HuH-7 (cell line): ENCODE measurements at places on chromosomes 3 and 15.

DNA sequence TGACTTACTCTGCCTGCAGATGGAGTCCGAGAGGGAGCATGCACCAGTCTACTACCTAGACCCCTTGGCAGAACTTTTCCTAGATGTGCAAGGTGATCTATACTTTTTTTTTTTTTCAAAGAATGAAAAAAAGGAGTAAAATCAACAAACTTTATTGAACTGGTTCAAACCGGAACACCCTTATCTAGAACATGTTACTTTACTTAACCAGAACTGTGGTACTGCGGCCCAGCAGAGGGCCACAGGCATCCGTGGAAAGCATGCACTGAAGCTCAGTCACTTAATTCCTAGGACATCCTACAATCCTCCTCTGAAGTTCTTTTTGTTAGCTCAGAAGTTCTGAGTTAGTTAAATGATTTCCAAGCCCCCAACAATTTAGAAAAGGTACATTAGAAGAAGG is 21.6 kb downstream of the CHAC1 start:
- DNase-seq, result no peak

GRCh38 chr3:129278966-129279906 is 566 bp downstream of the HMCES start:
- peak; percentile 39 for DNase-seq

- no peak for DNase-seq
Observed at GRCh38 chr3:61250784-61251173, 473 bp downstream of the FHIT start.

DNA sequence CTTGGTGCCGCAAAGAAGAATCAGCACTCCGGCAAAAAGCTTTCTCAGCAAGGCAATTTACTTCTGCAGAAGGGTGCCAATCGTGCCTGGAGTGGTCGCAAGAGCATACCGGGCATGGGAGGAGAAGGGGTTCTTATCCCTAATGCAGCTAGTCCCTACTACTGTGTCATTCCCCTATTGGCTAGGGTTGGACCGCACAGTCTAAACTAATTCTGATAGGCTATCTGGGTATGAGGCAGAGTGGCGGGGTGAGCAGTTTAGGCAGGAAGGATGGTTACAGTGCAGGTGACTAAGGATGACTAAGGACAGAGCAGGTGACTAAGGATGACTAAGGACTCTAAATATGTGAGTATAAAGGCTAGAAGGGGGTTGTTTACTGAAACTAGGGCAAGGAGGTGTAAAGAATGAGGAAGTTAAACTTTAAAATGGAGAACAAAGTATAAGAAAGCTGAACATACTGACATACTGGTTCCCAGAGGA is 52.9 kb downstream of the PGBD4 start:
- no peak for DNase-seq

GRCh38 chr3:141275973-141276372 is 44.3 kb downstream of the PXYLP1 start:
- peak; percentile 14 for DNase-seq

DNA sequence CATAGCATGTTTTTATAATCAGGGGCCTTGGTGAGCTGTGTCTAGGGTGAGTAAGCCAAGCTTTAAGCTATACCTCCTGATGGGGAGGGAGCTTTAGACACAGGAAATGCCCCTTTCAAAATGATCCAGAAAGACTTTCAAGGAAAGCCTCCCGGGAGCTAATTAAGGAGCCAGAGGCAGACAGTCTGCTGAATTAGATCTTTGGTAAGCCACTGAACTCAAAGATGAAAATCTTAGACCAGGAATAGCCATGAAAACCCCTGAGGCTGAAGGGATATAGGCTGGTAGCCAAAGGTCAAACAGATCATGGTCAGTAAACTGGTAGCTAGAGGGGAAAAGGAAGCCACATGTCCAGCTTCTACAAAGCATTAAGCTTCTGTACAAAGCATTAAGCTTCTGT is 42.7 kb upstream of the GAP43 start:
- DNase-seq, result no peak

GRCh38 chr3:99246010-99246654 is 344.6 kb upstream of the DCBLD2 start:
- no peak for DNase-seq

DNA sequence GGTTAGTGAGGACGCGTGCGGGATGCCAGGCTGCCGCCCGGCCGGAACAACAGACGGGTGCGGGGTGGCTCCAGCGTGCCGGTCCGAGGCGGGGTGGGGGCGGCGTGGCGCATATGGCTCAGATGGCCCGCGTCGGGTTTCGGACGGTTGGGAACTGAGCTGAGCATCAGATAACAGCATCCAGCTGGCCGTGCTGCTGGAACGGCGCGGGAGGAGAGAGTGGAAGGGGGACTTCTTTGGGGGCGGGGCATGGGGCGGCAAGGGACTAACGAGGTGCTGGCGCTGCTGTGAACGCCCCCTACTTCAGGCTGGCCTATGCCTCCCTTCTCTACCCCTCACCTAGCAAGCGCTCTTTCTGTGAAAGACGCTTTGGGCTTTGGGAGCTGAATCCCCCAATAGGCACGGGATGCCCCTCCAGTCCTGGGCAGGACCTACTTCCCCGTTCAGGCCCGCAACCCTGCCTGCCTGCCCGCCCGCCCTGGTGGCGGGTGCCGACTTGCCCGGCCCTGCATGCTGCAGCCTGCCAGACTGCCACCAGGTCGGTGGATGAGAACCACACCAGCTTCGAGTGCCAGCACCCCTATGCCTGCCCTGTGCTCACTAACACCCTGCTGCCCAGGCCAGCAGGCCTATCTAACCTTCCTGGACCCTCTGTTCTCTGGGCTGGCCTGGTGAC is 542 bp downstream of the INKA1 start:
- DNase-seq, result no peak

GRCh38 chr15:100725121-100726069 is 123.0 kb downstream of the ASB7 start:
- no peak for DNase-seq

- no peak for DNase-seq
Observed at GRCh38 chr3:104575634-104576033, 791.1 kb upstream of the ALCAM start.

DNA sequence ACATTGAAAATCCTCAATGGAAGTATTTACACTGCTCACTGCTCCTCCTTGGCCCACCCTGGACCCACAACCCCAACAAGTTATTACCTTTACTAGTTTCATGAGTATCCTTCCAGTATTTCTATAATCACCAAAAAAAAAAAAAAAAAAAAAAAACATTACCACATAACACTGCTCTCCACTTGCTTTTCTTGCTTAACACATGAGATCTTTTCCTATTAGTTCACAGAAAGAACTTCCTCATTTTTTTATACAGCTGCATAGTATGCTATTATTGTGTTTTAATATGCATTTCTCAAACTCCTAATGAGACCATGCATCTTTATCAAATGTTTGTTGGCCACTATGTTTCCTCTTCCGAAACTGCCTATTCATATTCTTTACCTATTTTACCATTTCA is 14.6 kb downstream of the GABPB1 start:
- no peak for DNase-seq

DNA sequence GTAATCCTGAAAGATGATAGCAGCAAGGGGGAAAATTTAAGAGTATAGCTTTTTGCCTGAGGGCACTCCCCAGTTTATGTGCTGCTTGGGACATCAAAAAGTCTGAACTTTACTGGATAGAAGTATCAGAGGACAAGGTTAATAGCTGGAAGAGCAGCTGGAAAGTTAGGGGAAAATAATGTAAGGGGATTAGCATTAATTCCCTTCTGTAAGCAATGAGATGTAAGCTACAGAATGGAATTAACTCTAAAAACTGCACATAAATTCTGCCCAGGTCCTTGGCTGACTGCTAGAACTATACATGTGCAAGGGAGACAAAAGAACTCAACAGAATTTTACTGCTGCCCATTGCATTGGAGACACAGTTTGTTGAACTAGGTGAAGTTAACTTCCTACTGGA is 55.6 kb downstream of the ATP11B start:
- no peak for DNase-seq

- DNase-seq, result no peak
Observed at GRCh38 chr3:14990780-14991148, 43.4 kb downstream of the NR2C2 start.

- peak; percentile 2 for DNase-seq
Observed at GRCh38 chr3:144687862-144688261, 716.2 kb downstream of the DIPK2A start.

- no peak for DNase-seq
Observed at GRCh38 chr15:69476704-69477473, 24.3 kb downstream of the RPLP1 start.

DNA sequence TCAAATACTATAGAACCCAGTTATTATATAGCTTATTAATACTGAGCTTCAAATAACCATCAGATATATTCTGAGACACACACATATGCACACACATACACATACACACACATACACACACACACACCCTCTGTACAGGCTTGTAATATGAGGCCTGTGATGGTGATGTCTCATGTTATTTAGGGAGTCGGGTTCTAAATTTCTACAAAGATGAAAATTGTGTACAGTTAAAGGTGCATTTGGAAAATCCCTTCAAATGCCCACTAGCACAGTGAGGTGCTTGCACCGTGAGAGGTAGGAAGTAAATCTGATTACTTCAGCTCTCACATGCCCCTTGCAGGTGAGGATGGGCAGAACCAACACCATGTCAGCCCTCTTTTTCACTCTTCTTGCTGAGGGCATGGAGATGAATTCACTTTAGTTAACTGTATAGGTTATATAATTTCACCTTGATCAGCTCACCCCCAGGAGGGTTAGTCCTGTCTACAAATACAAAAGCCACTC is 294.5 kb upstream of the PROK2 start:
- DNase-seq, result no peak

GRCh38 chr3:42014458-42014920 is 52.6 kb upstream of the ULK4 start:
- DNase-seq, result no peak

- DNase-seq, result no peak
Observed at GRCh38 chr15:32701863-32702262, 15.9 kb upstream of the GREM1 start.
